Stimulated activated CD8-positive, alpha-beta memory T cell treated with anti-CD3 and anti-CD28 coated beads, Interleukin-15, amount 100 ng/mL, for 24 hours (primary cell): ENCODE measurements at places on chromosomes 2 and 18.

DNA sequence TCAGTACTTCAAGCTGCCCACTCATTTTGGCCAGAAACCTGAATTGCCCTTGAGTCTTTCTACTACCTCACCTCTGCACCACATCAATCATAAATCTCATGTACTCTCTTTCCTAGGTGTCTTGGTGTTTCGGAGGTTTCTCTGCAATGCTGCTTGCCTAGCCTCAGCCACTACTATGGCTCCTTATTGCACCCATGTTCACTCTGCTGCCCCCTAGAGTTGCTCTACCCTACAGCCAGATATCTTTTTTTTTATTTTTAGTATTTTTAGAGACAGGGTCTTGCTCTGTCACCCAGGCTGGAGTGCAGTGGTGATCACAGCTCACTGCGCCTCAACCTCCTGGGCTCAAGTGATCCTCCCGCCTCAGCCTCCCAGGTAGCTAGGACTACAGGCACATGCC, 413.0 kb downstream of the PTPRM start:
- no peak for DNase-seq

- DNase-seq = no peak
Measured at GRCh38 chr2:68423966-68424650, 43.0 kb downstream of the FBXO48 start.

DNA sequence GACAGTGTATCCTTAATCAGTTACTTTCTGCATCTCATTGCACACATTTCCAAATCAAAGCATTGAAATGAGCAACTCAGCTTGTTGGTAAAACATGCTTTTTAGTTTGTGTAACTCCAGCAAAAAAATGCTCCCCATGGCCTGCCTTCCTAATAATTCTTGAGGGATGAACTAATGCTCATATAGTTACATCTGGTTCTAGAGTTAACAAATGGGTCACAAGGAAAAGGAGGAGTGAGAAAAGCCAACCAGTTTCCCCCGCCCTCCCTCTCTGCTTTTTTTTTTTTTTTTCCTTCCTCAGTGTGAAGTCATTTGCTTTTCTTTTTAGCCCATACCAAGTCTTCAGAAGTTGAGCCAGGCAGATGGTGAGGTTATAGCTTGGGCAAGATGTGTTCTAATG, 231.7 kb downstream of the MTX2 start:
- no peak for DNase-seq

DNA sequence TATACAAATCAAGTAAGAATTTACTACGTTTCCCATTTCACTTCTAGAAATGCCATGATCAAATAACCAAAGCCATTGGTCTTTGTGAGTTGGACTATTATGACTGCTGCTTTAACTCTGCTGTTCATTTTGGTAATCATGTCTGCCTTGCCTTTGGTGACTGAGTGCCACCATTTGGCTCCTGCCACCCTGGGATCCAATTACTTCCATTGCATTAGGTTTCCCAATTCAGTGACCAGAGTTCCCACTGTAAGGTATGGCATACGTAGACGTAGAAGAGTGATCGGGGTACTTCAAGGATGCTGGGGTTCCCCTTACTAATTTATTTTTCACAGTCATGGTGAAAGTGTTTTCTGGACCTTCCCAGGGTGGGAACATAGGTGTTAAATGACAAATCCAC, 90.1 kb downstream of the SPIRE1 start:
- DNase-seq = no peak

- DNase-seq = no peak
Measured at GRCh38 chr2:133737242-133737993, 169.2 kb upstream of the NCKAP5 start.
